ENCODE measurements at places on chromosomes 7 and 10.

- no peak for DNase-seq
These were observed 45.5 kb downstream of the CASTOR2 start for GRCh38 chr7:75010036-75010435.

DNA sequence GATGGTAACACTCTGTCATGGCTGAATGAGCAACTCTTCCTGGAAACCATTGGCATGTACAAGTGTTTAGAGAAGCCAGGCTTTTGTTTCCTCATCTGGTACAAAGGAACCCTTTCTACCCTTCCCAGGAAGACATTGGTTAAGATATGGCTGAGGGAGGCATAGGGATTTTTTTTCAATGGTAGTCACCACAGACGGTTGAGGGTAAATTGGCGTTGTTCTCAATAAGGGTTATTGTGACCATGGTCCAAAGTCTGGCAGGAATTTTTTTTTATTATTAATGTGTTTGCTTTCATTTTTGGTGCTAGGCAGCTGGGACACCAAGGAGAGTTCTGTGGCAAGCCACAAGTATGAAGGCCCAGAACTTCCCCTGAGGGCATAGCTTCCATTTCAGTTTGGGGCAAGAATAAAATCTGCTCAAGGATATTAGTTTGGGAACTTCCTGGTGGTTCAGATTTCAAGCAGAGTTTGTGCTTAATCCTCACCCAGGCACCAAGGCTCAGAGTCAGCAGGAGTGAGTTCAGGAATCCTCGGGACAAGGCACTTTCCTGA is at the start of gene PLEKHS1:
PLEKHS1 (plus strand) TSS at position 502 of the 552 bp plus-strand sequence. CDS start 3,596 bp downstream, outside the sequence.
- no peak for DNase-seq

- DNase-seq, result no peak
These were observed 1.1 kb downstream of the MAP3K8 start for GRCh38 chr10:30435073-30435422.

DNA sequence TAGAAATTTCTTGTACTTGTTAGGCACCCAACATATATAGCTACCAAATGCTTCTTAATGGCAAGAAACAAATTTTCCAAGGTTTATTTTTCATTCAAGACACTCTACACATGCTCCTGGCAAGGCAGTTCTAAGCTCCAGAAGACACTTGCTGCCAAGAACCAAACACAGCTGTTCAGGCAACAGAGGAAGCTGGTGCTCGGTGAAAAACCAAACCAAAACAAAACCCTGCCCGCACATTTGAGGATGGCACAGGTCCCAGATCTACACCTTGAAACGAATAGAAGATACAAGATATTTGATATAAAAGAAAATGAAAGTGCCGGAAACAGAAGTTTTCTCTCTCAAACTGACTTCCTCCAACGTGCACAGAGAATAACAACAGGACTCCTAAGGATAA is 4.9 kb upstream of the DNTT start:
- peak; percentile 32 for DNase-seq

DNA sequence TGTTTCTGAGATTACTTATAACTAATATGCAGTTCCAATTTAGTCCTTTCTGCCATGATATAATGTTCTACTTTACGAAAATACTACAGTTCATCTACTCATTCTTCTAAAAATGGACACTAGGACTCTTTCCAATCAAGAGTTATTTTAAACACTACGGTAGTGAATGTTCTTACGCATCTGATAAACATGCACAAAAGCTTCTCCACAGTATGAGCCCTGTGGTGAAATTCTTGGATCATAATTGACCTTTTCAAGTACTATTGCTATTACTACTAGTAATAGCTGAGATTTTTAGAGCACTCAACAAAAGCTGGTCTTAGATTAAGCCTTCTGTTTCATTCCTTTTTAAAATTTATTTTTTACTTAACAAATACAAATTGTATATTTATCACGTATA is 106.4 kb downstream of the CH25H start:
- DNase-seq, result no peak

GRCh38 chr10:43980313-43980712 is 331.6 kb upstream of the ZNF32 start:
- no peak for DNase-seq

GRCh38 chr7:115260381-115260780 is 338.5 kb downstream of the MDFIC start:
- DNase-seq, result no peak

DNA sequence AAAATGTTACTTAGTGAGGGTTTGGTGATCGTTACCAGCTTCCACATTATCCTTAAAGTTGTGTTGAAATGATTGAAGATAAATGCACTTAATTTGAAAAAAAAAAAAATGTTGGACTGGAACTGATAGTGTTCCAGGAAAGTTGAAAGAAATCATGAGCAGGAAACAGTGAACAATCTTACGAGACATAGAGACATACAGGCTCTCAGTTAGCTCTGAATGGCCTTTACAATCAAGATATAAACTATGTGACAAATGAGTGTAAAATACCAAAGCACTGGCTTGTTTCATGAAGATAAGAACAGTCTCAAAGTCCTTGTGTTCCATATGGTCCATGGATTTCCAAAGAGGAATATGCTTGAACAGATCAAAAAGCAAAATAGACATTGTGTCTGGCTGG is 430.1 kb upstream of the ETV1 start:
- DNase-seq, result no peak

- DNase-seq, result no peak
These were observed 46.4 kb upstream of the MKRN1 start for GRCh38 chr7:140525743-140526142.

- DNase-seq, result peak; percentile 99
These were observed at the start of gene DHTKD1 for GRCh38 chr10:12068449-12069269. Gene DHTKD1 (plus strand): TSS chr10:12068954. CDS start chr10:12069034, 80 bp downstream.

Data from osteoblast (primary cell).